ENCODE measurements at places on chromosomes 3 and 15.

GRCh38 chr3:123140550-123140949 lies 61.2 kb upstream of the SEC22A start:
- no peak for DNase-seq

DNA sequence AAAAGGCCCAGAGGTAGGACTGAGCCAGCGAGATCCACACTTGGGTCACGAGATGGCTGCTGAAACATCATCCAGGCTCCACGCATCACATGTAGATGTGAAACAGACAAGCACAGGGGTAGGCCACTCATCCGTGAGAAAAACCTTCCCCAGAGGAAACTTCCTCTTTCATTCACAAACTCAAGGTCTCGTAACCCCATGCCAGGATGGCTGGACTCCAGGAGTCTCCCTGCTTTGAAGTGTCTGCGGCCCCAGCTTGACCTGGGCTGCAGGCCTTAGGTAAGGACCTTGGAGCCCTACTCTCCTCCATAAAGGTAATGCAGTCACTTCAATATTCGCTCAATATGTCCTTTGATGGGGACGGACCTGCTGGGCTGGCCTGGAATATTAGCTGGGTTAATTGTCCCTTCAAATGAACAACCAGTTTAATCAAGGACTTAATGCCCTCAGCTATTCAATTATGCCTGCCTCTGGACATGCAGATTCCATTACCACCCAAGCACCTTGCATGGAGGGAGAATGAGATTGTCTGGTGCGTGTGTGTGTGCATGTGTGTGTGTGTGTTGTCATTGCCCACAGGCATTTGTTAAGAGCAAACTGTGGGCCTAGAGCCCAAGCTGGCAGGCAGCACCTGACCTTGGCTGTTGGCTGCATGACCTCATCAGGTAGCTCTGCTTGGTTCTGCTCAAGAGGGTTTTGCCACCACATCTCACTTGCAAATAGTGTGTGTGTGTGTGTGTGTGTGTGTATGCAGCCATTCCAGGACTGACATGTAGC lies 186.9 kb upstream of the TLE3 start:
- no peak for DNase-seq

DNA sequence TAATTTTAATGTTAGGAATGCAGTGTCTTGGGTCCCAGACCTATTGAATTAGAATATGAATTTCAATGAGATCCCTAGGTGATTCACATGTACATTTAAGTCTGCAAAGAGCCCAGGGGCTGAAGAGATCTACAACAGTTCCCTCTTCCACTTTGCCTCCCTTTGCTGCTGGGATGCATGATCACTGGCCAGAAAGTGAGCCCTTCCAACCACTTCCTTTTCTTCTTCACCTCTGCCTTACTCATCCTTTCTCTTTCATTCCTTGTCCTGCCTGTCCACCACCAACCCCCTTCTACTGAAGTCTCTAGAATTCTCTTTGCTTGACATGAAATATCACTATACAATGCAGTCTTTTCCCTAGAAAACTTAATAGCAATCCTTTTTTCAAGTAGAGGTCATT lies 222.4 kb upstream of the LRIG1 start:
- DNase-seq: no peak

GRCh38 chr3:12822725-12823373 lies 18.5 kb downstream of the RPL32 start:
- DNase-seq: no peak

DNA sequence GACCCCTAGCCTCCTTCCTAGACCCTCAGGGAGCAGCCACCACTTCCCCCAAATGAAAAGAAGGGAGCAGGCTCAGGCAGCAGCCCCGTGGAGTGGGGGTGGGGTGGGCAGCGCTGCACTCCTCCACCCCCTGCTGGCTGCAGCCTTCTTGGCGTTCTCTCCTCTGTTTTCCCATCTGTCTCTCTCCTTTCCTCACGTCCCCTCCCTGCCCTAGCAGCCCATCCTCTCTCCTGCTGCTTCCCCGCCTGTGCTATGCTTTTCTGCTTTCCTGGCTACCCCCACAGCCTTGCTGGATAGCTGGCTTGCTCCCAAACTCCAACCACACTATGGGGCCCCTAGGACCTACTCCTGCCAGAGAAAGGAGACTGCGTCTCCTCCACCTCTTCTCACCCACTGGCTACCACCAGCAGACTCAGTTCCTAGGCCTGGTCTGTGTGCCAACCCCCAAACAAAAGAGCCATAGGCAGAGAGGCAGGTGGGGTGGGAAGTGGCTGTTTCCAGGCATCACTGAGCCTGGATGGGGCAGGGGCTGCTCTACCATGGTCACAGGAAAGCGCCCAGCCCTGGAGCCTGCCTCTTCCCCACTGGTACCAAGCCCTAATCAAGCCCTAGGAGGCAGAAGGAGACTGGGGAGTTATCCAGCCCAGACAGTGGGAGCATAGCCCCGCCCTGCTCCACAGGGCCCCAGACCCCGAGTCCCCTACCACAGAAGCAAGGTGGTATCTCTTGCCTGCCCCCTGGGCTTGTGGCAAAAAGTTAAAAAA lies 3.4 kb upstream of the DISP2 start:
- DNase-seq: peak; percentile 66

DNA sequence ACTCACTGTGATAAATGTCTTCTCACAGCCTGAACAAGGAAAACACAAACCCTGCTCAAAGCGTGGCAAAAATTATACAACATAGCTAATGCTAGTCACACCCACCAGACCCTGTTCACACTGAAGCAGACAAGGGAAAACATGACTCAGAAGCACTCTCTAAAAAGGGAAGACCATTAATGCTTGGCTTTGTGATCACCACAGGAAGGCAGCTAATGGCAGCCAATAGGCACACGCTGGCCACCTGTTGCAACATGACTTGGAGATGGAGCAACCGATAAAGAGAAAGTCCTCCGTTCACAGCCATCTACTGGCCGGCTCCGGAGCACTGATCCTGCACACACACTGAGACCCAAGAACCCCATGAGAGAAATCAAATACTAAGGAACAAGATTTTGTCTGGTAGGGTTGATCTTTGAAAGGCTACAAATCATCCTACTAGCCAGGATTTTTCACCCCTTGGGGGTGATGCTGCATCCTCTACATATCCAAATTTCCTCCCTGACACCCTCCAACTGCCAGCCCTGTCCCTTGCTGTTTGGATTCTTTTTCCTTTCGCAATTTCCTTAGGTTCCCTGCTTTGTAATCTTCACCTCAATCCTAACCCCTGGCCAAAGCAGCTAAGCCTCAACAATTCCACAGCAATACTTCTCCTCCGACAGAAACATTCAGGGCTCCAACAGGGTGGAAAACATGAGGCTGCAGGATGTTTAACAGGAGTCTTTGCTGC lies 3.2 kb downstream of the ZXDC start:
- no peak for DNase-seq

DNA sequence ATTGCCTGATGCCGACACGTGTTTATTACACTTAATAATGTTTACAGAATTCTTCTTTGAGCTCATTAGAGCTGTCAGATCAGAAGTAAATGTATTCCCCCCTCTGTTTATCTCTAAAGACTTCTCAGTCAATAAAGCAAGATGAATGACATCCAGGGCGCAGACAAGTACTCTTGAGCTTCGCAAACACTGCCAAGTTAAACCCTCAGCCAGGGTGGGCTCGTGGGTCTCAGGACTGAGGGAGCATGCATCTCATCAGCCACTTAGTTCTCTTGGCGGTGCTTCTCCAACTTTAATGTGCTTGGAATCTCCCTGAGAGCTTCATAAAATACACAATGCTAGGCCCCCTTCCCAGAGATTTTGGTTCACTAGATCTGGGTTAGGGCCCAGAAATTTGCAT lies 333.9 kb upstream of the THRB start:
- DNase-seq: peak; percentile 97

DNA sequence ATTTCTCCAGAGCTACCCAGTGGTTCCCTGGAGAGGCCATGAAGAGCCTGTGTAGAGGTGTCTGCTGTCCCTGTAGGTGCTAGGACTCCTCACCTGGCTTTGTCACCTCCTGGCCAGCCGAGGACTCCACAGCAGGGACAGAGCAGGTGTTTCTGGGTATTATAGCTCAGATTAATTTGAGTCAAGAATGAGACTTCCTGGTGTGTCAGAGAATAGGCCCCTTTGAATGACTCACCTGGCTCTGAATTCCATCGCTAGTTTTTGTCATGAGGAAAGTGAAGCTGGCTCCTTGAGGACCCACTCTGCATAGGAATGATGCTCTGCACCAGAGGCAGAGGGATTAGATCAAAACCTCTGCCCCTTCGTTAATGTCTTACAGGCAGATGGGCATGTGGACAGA lies 167.5 kb upstream of the TOPAZ1 start:
- no peak for DNase-seq

GRCh38 chr3:188826574-188826973 lies 345.2 kb upstream of the TPRG1 start:
- DNase-seq: no peak

DNA sequence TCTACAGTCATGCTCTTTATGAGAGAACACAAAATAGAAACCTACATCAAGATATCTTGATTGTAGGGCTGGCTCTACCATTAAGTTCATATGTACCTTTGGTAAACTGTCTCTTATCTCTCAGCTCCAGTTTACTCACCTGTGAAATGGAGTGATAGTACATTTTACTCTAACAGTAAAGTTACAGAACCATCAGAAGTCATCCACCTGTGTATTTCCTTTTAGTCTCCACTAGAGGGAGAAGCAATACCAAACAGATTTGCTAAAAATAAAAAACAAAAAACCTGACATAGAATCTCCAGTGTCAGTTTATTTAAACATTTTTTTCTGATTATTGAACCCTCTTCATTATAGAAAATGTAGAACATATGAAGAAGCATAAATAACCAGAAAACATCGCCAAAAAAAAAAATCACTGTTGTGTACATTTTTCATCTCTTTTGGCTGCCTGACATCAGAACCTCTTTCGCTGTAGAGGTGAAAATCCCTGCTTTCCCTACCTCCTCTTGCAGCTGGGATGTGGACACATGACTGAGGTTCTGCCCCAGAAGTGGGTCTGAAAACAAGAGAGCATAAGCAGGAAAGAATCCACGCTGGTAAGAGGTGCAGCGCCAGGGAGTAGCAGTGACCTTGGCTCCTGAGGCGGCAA lies 48.7 kb upstream of the WDR72 start:
- DNase-seq: no peak

GRCh38 chr15:31390029-31390428 lies 63.4 kb downstream of the KLF13 start:
- no peak for DNase-seq
